ENCODE measurements at places on chromosomes 2 and 18. TPM values are rescaled to one million over a fixed set of nuclear protein-coding genes. Genes with fewer than 3 reads are reported as not detected.

- DNase-seq: no peak
These were observed 75.5 kb downstream of the SNTG2 start for GRCh38 chr2:1026141-1026540.

Gene CTNNA2
- not detected for total RNA-seq

- no peak for DNase-seq
These were observed 1587.5 kb upstream of the PIK3C3 start for GRCh38 chr18:40367576-40367975.

- no peak for DNase-seq
These were observed 583.1 kb downstream of the XIRP2 start for GRCh38 chr2:167471332-167471731.

- peak; percentile 15 for DNase-seq
These were observed 107.4 kb upstream of the LRRTM4 start for GRCh38 chr2:77629539-77629938.

DNA sequence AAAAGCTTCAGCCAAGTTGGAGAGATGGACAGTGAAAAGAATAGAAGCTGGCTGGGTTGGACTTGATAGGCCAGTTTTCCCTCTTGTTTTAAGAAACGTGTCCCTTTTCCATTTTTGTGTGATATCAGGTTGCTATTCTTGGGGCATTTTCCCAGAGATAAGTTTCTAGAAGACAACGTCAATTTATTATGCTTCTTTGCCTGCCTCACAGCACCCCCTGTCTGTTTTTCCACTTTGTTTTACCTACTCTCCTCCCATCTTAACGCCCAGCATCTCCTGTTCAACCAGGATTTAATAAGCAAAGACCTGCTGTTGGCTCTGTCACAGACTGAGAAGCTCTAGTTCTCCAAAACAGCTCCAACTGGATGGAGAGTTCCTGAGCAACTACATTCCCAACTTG, 317.8 kb upstream of the ZNF521 start:
- DNase-seq: no peak

Gene NEU2
- not detected for total RNA-seq

Gene LIMS2
- total RNA-seq: 30.3 TPM

DNA sequence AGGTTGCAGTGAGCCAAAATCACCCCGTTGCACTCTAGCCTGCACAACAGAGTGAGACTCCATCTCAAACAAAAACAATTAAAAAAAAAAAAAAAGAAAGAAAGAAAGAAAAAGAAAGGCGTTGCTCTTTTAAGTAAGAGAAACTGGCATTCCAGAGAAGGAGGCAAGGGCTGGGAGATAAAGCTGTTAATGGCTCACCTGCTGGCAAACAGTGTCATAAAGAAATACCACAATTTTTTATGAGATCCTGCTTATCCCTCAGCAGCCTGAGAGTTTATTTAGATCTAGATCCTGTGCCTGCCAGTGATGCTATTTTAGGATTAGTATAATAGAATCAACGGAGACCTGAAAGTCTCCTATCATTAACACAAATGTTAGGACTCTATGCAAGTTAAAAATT, 16.3 kb downstream of the SLC19A3 start:
- no peak for DNase-seq

Gene LOXHD1
- total RNA-seq: 1.3 TPM

Gene POTEC
- total RNA-seq: not detected

- DNase-seq: no peak
These were observed 123.2 kb downstream of the THADA start for GRCh38 chr2:43472527-43473194.

GRCh38 chr2:8198766-8199382, 483.0 kb upstream of the ID2 start:
- DNase-seq: no peak

DNA sequence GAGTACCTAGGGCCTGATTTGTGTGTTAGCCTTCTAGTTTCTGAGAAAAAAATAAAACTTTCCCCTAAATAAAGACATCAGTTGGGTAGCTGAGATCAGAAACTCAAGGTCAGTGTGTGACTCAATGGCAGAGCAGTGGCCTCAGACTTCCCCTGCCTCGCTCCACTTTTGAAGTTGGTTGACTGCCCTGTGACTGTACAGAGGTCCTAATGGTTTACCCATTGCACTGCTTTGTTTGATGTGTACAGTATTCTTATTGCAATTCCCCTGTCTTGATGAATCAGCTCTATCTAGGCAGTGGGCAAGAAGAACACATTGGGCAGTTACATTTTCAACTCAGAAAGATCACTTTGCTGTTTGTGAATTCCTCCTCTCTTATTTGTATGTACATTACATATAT, 315.7 kb downstream of the KCNS3 start:
- no peak for DNase-seq

Gene DYNAP
- total RNA-seq: not detected

DNA sequence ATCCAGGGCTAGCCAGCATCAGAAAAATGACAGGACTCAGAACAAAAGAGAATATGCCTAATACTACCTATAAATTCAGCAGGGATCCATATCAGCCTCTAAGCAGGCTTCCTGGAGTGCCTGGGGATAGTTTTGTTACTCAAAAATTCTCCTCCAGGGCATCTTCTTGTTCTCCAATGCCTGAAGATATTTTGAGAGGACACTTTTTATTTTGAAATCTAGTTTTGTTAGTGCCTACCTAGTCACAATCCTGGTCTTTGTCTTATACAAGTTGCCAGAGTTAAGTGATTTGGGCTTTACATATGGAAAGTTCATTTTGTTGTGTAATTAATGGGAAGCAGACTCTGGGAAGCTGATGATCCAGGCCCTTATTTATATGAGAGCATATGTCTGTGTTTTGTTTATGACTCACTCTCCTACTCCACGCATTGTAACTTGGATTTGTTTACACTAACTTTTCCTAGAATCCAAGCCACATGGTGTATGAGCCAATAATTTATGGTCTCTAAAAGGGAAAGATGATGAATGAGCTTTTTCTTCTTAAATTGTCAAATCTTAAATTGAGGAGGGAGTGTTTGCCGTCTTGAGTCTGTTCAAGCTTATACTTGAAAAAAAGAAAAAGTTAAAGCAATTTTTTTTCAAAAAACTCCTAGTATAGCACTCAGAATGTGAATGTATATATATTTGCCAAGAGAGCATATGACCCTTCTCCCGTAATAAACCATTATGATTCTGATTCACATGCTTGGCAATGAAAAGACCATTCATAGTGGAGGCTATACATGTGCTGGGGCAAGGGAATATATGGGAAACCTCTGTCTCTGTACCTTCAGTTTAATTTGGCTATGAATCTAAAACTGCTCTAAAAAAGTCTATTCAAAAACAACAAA, 370.3 kb downstream of the SETBP1 start:
- DNase-seq: no peak

- no peak for DNase-seq
These were observed 307.9 kb downstream of the CLIP4 start for GRCh38 chr2:29423061-29423666.

DNA sequence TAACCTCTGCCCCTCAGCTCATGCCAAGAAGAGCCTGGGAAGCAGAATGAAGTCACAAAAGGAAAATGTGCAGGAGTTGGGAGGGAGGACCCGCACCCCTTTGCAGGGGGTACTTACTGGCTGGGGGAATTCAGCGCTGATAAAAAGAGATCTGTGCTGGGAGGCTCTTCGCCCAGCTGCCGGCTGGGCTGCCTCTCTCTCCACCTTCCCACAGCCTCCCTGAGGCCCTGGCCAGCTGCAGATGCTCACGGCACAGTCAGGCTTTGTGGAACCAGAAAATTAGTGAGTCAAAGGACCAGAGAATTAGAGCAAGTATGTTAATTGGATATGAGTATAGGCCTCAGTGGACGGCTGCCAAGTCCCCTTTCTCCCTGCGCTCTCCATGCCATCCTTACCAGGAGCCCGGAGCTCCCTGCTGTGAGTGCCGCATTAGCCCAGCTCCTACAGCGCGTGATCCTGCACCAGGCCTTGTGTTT, 181.7 kb upstream of the SH3BP4 start:
- DNase-seq: no peak

Gene GULP1
- 179 TPM for total RNA-seq

Gene ALPP
- not detected for total RNA-seq

DNA sequence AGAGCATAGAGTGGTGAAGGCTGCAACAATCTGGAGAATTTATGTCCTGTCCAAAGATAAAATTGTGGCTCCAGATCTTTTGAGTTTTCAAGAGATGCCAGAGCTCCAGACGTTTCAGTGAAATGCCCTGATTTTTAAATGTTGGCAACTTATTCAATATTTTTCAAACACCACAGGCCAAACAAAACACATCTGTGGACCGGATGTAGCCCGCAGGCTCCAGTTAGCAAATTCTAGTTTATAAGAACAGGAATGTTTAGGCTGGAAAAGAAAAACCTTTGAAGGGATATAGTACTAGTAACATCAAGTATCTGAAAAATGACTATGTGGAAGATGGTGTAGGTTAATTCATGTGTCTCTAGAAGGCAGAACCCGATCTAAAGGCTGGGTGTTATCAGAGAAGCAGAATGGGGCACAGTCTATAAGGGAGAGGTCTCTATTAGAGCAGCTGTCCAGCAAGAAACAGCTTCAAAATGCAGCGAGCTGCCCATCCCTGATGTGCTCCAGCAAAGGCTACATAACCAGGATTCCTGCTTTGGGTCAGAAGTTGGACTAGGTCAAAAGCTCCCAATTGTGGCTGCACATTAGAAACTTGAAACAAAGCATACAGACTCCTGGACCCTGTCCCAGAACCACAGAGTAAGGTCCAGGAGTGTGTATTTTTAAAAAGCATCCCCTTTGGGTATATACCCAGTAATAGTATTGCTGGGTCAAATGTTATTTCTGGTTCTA, 105.9 kb downstream of the ANKRD44 start:
- DNase-seq: no peak

Gene SFXN5
- total RNA-seq: 17.0 TPM

Data from stomach (tissue), 19 donors.